ENCODE measurements at places on chromosomes 4 and X.

- DNase-seq = peak; percentile 90
These were observed 4.3 kb downstream of the ELOVL6 start for GRCh38 chr4:110193822-110194761.

- DNase-seq = no peak
These were observed 161.1 kb upstream of the NAP1L5 start for GRCh38 chr4:88858752-88859151.

- DNase-seq = no peak
These were observed 59.9 kb upstream of the CHRNA9 start for GRCh38 chr4:40275065-40275730.

- no peak for DNase-seq
These were observed 294.6 kb downstream of the TRIML1 start for GRCh38 chr4:188433741-188434315.

DNA sequence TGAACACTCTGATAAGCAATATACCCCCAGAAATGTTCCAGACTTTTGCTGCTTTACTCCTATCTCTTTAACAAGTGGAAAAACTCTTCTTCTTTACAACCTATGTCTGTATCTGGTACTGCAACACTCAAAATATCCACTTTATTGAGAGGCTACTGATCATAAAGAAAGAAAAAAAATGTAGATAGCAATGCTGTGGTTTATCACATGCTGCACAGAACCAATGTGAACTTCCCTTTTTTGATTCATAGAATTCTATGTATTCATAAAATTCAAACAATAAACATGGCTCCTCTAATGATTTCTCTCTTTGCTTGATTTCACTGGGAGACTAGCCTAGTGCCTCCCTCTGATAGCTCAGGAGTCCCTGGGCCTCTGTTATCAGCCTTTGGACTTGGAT lies 223.5 kb downstream of the ZNF674 start:
- DNase-seq = no peak

- no peak for DNase-seq
These were observed 46.0 kb downstream of the COQ2 start for GRCh38 chr4:83238393-83239248.

DNA sequence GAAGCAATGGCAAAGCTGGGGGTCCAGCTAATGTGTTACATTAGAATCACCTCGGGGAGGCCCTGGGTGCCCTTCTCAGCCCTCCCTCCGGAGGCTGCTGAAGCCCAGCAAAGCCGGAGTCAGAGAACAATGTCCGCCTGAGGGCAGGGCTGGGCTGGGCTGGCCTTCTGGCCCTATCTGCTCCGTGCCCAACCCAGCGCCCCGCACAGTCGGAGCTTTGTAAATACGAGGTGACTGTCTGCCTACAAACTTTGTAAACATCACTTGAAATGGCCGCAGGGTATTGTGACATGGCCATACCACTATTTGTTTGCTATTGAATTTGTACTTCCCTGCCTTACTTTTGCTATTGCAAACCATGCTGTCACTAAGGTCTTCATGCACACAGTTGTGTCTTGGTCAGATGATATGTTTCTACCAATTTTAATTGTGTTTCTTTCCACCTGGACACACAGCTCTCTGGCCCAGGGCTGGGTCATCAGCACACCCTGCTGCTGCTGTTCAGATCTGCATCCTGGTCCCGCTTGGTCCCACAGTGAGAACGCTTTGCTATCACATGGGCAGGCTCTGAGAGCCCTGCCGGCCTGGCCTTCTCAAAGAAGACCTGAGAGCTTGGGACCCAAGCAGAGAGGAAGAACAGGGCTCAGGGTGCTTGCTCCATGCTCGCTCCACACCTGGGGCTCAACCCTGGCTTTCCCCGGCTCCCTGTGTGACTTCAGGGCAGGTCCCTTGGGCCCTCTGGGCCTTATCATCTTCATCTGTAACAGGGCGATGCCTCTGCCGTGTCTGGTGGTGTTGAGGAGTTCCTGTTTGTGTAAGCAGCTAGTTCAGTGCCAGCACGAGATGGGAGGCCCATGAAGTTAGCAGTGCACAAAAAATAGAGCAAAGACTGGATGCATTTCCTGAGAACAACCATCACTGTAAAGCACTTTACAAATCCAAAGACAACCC lies 2.3 kb downstream of the S100P start:
- DNase-seq = peak; percentile 83

- DNase-seq = no peak
These were observed 112.5 kb upstream of the FRG1 start for GRCh38 chr4:189828081-189828697.

- DNase-seq = no peak
These were observed 32.3 kb upstream of the BBS12 start for GRCh38 chr4:122700178-122700725.

- no peak for DNase-seq
These were observed 14.4 kb upstream of the SEPSECS start for GRCh38 chr4:25174674-25175073.

GRCh38 chr4:70372760-70373159 lies 10.2 kb upstream of the SMR3B start:
- no peak for DNase-seq

DNA sequence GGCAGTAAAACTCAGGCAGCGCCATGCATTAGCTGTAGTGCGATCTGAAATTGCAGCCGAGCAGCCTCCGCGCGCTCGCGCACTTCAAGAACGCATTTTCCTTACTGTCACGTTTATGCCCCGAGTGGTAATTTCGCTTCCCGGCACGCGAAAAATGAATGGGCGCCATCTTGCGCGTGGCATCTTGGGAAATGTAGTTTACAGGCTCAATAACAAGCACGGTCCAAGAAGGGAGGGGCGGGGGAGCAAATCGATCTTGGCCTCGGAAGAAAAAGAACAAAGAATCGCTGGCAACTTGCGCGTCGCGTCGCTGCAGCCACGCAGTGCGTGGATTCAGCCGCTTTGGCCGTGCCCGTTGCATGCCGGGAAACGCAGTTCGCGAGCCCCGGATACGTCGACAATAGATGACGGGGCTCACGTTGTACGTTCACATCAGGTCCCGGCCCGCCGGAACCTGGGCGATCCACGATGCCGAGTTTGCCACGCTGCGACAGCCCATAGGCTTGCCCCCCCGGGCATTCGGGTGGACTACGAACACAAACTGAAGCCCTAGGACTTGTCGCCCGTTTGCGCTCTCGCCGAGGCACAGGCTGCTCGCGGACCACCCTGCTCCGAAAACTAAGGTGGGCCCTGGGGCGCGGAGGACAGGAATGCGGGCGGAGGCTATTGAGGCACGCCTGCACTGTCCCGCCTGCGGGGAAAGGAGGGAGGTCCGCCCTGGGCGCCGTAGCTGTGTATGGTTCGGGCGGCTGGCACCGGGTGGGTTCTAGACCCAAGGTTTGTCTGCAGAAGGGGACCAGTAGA lies at the start of gene FTSJ1:
Gene FTSJ1, plus strand, starts transcription at position 426 of the 804 bp plus-strand sequence. CDS start 1,849 bp downstream, outside the sequence.
- peak; percentile 88 for DNase-seq

DNA sequence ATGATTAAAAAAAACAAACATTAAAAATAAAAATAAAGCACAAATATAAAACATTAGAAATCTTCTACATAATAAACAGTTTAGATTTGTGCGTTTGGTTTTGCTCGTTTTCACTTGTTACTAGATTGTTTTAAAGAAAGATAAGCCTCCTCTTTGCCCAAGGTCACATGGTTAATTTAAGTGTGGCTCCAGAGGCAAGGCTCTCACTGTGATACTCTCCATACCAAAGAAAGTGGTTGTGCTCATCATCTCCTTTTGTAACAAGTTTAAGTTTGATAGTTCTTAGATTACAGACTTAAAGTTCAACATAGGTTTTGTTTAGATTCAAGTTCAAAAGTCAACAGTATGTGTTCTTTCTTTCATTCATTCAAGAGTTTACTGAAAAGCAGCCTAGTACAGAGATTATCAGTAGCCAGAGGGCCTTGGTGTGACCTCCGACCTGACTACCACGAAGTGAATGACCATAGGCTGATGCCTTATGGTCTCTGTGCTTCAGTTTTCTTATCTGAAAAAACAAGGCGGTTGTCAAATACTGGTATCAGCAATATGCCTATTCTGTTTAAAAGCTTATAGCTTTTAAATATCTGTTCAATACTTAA lies 133.2 kb downstream of the ZAR1 start:
- DNase-seq = no peak

GRCh38 chr4:96407738-96408463 lies 568.0 kb downstream of the PDHA2 start:
- DNase-seq = no peak

DNA sequence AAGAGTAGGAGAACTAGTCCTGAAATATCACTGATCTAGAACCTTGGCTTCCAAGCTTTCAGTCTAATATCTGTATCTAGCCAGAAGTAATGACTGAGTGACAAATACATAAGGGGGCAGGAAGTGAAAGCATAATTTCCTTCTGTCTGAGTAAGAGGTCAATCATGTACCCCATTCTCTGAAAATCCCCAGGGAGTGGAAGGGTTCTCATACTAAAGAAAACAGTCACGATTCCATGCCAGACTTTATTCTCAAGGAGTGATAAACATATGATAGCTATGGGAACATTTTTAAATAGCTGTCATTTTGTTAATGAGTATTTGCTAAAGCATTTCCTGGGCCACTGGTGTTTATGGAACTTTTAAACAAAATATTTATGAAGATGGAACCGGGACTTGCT lies 308.5 kb downstream of the ARHGAP24 start:
- no peak for DNase-seq

DNA sequence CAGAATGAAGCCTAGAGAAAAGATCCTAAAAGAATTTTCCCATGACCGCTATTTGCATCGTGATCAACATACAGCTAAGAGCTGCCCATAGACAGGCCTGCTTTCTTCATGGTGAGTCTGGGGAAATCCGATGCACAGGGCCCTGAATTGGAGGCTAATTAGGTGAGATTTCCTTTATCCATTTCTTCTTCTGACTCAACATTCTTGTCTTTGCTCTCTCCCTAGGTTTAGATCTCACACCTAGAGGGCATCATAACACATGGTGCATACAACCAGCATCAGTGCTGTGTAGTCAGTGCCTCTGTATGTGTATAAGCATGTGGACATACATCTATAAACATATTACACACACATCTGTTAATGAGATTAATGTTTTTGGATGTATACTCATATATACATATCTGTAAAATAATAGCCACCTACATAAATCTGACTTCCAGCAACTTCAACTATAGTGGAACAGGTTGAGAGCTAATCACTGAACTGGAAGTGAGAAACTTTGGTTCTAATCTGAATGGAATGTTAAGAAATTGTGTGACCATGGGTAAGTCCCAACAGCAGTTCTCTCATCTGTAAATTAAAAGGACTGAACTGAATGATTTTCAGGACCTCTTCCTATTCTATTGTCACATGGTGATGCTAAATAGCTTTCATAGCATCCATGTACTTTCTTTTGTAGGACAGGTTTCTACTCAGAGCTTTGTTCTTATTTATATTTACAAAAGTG lies 17.5 kb downstream of the GATB start:
- DNase-seq = no peak

DNA sequence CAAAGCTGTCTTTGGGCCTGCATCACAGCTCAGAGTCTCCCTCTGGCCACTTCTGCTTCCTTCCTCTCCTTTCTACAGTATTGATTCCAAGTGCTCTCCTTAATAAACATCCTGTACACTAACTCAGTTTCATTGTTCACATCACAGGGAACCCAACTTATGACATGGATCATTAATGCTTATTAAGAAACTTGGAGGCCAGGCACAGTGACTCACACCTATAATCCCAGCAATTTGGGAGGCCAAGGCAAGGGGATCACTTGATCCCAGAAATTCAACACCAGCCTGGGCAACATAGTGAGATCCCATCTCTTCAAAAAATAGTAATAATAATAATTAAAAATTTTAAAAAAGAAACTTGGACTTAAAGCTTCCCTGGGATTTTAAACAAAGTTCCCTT lies 89.2 kb upstream of the EFHC2 start:
- no peak for DNase-seq
